ENCODE measurements at places on chromosomes 6 and 20. TPM values are rescaled to one million over a fixed set of nuclear protein-coding genes. Genes with fewer than 3 reads are reported as not detected.

The SLC22A23 gene
- total RNA-seq, result 6.8 TPM

The SLC17A2 gene
- not detected for total RNA-seq

The SEL1L2 gene
- not detected for total RNA-seq

The AARS2 gene
- total RNA-seq, result 21.7 TPM

The PPP1R16B gene
- total RNA-seq, result 8.2 TPM

The SLC24A3 gene
- 0.83 TPM for total RNA-seq

The OSER1 gene
- total RNA-seq, result 36.1 TPM

The HDDC2 gene
- total RNA-seq, result 77.8 TPM

The PRELID3B gene
- total RNA-seq, result 52.6 TPM

The USP49 gene
- 18.7 TPM for total RNA-seq

The NINL gene
- 29.2 TPM for total RNA-seq

The BLCAP gene
- 54.3 TPM for total RNA-seq

The C20orf144 gene
- total RNA-seq, result 0.26 TPM

The SPTLC3 gene
- total RNA-seq, result 0.42 TPM

The CPXM1 gene
- total RNA-seq, result 69.0 TPM

The SLC35F1 gene
- total RNA-seq, result 4.0 TPM

The DUSP15 gene
- 6.7 TPM for total RNA-seq

The SAPCD1 gene
- total RNA-seq, result 3.2 TPM

The MYMX gene
- 1.1 TPM for total RNA-seq

The WFDC12 gene
- total RNA-seq, result not detected

The VWA7 gene
- 2.5 TPM for total RNA-seq

The UNC5CL gene
- total RNA-seq, result 0.79 TPM

The EIF6 gene
- 150 TPM for total RNA-seq

The OPRM1 gene
- total RNA-seq, result not detected

The MEP1A gene
- total RNA-seq, result not detected

The TTK gene
- total RNA-seq, result 46.4 TPM

The SOX18 gene
- total RNA-seq, result 1.6 TPM

The SLC17A3 gene
- total RNA-seq, result not detected

The PLG gene
- total RNA-seq, result not detected

The MCHR2 gene
- total RNA-seq, result not detected

The FAXC gene
- total RNA-seq, result 17.2 TPM

The EEF1A2 gene
- total RNA-seq, result 27.4 TPM

The C6orf15 gene
- total RNA-seq, result not detected

The SYNDIG1 gene
- total RNA-seq, result 5.4 TPM

The PGC gene
- not detected for total RNA-seq

The KCNK16 gene
- total RNA-seq, result not detected

The NMBR gene
- total RNA-seq, result not detected

The TSPYL1 gene
- total RNA-seq, result 76.8 TPM

The UST gene
- 14.4 TPM for total RNA-seq

The FAM209B gene
- total RNA-seq, result 0.92 TPM

The LIN28B gene
- 110 TPM for total RNA-seq

The PBOV1 gene
- total RNA-seq, result not detected

The CCN6 gene
- total RNA-seq, result not detected

All from H9 (cell line).